ENCODE measurements at places on chromosomes 5 and 9.

DNA sequence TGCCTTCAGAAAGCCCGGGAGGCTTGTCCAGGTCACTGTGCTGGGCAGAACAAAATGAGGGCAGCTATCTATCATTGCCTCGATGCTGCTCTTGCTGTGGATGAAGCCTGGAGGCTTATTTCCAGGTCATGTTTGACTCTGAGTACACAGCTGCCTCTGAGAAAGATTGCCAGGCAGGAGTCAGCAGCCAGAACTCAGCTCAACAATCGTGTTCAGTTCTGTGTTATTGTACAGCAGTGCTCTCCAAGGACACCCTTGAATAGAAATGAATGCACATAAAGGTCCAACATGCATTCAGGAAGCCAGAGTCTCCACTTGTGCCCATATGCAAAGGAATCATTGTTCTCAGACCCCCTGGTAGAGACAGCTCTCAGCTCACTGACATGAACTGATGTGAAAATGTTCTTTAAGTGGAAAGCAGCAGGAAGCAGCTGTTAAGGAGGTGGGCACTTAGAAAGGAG is 61.7 kb upstream of the ZFR start:
- DNase-seq, result no peak

- no peak for DNase-seq
Measured at GRCh38 chr9:4137234-4137633, 162.6 kb downstream of the GLIS3 start.

GRCh38 chr5:61306531-61307131 is 25.4 kb upstream of the ZSWIM6 start:
- DNase-seq, result no peak

- no peak for DNase-seq
Measured at GRCh38 chr9:111074395-111074794, 36.1 kb upstream of the LPAR1 start.

- DNase-seq, result no peak
Measured at GRCh38 chr5:94691949-94692348, 73.5 kb downstream of the SLF1 start.

All from colonic mucosa (tissue), 4 donors.